ENCODE measurements at places on chromosomes 6 and 20. TPM values are rescaled to one million over a fixed set of nuclear protein-coding genes. Genes with fewer than 3 reads are reported as not detected.

The GGTLC1 gene
- total RNA-seq: not detected

DNA sequence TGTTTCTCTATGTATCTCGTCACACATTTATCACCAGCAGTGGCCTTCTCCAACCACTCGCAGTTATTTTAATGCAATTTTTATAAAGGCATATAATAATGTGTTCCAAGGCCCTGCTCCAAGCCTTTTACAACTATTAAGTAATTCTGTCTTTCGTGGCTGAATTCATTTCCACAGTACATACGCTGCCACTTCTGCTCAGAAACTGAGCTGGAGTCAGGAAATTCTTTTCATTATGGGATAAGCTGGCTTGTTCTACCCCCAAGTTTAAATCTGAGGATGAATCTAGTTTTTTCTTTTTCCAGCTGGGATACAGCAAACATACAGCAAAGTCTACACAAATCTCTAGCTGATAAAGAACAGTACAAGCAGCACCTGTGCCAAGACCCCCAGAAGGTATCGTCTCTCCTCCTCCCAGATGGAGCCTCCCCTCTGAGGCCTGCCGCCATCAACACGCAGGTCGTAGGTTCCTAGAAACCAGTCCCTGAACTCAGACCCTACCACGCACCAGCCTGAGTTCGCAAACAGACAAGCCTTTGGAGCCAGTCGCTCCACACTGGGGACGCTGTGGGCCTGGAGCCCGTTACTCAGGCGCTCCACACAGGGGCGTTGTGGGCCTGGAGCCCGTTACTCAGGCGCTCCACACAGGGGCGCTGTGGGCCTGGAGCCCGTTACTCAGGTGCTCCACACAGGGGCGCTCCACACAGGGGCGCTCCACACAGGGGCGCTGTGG lies 263.5 kb downstream of the THBS2 start:
- no peaks in the 10 kb centered on the region for H3K36me3 ChIP-seq
- no peak for DNase-seq
- H3K27ac ChIP-seq: no peak overlapping the region
- no peaks in the 10 kb centered on the region for H3K4me1 ChIP-seq
- H3K27me3 ChIP-seq: no peaks in the 10 kb centered on the region

GRCh38 chr20:18984238-18985200 lies 170.9 kb downstream of the SCP2D1 start:
- H3K27ac ChIP-seq: no peak overlapping the region
- no peak overlapping the region for H3K4me3 ChIP-seq
- DNase-seq: no peak
- H3K27me3 ChIP-seq: no peaks in the 10 kb centered on the region
- H3K36me3 ChIP-seq: no peaks in the 10 kb centered on the region

- DNase-seq: no peak
- no peak overlapping the region for H3K27ac ChIP-seq
- no peaks in the 10 kb centered on the region for H3K27me3 ChIP-seq
- no peaks in the 10 kb centered on the region for H3K36me3 ChIP-seq
- H3K4me1 ChIP-seq: peaks cover 14% of the 10 kb centered on the region
These were observed 6.2 kb downstream of the COL9A3 start for GRCh38 chr20:62822788-62823651.

DNA sequence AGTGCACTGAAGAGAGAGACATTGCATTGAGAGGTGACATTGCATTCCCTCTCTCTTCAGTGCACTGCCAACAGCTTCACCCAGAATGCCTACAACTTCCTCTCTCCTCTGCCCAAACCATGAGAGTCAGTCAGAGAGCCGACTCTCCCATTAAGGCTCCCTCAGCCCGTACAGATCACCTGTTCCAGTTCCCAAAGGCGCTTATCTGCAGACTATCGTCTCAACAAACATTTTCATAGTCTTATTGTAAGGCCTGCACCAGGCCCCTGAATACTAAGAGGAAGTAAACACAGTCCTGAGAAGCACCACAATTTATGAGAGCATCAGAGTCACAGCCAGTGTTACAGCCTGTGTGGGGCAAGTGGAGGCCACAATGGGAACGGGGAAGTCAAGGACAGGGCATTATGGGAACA lies 53.7 kb downstream of the GFOD1 start:
- H3K4me3 ChIP-seq: no peak overlapping the region
- no peaks in the 10 kb centered on the region for H3K36me3 ChIP-seq

GRCh38 chr6:138115877-138116660 lies 8.8 kb upstream of the PERP start:
- no peak for DNase-seq
- no peaks in the 10 kb centered on the region for H3K4me1 ChIP-seq
- H3K36me3 ChIP-seq: no peaks in the 10 kb centered on the region
- no peaks in the 10 kb centered on the region for H3K27me3 ChIP-seq
- no peak overlapping the region for H3K27ac ChIP-seq

GRCh38 chr6:12733876-12734275 lies 17.3 kb downstream of the PHACTR1 start:
- no peaks in the 10 kb centered on the region for H3K27me3 ChIP-seq
- H3K27ac ChIP-seq: no peak overlapping the region
- no peak overlapping the region for H3K4me3 ChIP-seq
- no peaks in the 10 kb centered on the region for H3K36me3 ChIP-seq
- H3K4me1 ChIP-seq: no peaks in the 10 kb centered on the region

- no peak overlapping the region for H3K4me3 ChIP-seq
- no peaks in the 10 kb centered on the region for H3K4me1 ChIP-seq
- H3K36me3 ChIP-seq: peaks cover 65% of the 10 kb centered on the region
- H3K27ac ChIP-seq: no peak overlapping the region
- DNase-seq: no peak
These were observed 47.6 kb downstream of the EZR start for GRCh38 chr6:158771399-158772152.

The OR2J3 gene
- not detected for total RNA-seq

DNA sequence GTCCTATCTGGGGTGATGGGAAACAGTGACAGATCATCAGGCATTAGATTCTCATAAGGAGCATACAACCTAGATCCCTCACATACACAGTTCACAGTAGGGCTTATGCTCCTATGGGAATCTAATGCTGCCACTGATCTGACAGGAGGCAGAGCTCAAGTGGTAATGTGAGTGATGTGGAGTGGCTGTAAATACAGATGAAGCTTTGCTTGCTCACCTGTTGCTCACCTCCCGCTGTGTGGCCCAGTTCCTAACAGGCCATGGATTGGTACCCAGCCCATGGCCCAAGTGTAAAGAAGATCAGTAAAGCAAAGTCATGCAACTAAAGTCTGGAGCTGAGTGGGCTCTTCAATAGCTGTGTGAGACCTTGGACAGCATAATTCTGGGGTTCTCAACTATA lies 65.9 kb downstream of the PKIB start:
- H3K4me3 ChIP-seq: no peak overlapping the region
- H3K4me1 ChIP-seq: no peaks in the 10 kb centered on the region
- no peaks in the 10 kb centered on the region for H3K27me3 ChIP-seq
- DNase-seq: no peak
- no peak overlapping the region for H3K27ac ChIP-seq

The TMEM200A gene
- 3.7 TPM for total RNA-seq

DNA sequence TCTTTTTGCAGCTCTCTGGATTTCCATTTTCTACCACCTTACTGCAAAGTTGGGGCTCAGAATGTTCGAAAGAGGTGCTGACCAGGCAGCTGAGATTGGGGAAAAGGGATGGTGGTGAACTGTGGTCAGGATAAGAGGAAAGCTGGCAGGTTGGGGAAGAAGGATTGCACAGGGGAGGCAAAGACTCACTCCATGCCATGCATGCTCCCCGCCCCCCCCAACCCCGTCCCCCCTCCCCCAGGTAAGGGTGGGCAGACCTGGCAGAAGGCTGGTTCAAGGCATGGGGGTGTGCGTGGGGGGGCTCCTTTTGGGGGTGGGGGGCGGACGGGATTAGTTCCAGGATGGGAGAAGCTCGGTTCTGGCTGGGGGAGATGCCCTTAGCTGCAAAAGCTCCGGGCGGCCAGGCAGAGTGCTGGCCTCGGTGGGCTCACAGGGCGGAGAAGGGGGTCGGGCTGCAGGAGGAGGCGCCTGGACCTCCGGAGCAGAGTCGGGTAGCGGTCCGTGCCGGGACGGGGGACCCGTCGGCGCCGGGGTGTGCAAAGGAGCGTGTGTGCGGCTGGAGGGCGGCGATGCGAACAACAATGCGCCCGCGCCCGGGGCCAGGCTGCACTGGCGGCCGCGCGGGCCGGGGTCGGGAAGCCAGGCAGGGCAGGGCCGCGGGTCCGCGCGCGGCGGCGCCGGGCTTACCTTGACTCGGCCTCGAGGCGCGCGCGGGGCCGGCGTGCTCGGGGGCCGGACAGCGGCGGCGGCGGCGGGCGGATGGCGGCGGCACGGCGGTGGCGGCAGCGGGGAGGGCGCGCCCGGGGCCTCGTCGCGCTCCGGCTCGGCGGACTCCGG lies 880 bp downstream of the ADNP start:
- peak overlapping the region; percentile 89 for H3K4me3 ChIP-seq
- H3K27ac ChIP-seq: peak overlapping the region; percentile 92
- H3K27me3 ChIP-seq: no peaks in the 10 kb centered on the region
- DNase-seq: no peak
- peaks cover 40% of the 10 kb centered on the region for H3K4me1 ChIP-seq

DNA sequence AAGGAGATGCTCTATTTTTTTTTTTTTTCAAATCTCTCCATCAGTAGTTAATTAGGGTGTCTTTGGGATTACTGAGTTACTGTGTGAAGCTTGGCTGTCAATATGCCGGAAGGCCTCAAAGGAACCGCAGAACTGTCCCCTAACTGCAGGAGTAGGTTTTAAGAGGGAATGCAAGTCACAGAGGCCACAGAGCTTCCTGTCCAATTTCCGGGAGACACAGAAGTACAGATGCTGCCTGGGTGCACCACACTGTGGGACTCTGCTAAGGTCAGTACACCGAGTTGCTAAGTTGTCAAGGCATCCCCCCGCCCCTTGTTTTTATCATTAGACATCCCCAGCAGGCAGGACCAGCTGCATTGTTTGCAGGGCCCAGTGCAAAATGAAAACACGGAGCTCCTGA lies 120.2 kb upstream of the RAB32 start:
- no peak overlapping the region for H3K27ac ChIP-seq
- H3K27me3 ChIP-seq: no peaks in the 10 kb centered on the region
- H3K36me3 ChIP-seq: no peaks in the 10 kb centered on the region

GRCh38 chr20:409697-410559 lies 1.8 kb downstream of the RBCK1 start:
- no peaks in the 10 kb centered on the region for H3K27me3 ChIP-seq
- H3K27ac ChIP-seq: no peak overlapping the region

DNA sequence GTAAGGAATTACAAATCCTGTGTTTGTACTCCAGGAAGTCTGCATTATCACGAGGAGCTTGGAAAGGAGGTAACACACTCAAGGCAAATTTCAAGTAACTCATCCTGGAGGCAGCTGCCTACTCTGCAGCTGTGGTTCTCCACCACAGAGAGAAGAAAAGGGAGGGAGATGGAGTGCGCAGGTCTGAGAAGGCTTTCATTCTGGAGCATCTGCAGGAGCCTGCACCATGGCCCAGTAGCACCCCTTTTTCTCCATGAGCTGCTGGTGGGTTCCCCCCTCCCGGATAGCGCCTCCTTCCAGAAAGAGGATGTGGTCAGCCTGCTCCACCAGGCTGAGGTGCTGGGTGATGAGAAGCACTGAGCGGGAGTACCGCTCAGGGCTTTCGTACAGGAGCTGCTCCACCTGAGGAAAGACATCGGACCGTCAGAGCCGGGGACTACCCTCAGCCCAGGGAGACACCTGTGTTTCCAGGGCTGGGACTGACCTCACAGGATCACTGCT lies 1.6 kb upstream of the PSMB8 start:
- H3K4me3 ChIP-seq: peak overlapping the region; percentile 93
- H3K4me1 ChIP-seq: peaks cover 16% of the 10 kb centered on the region
- H3K27ac ChIP-seq: no peak overlapping the region
- no peaks in the 10 kb centered on the region for H3K27me3 ChIP-seq
- no peak for DNase-seq

Measured in thoracic aorta (tissue), 2 donors.